ENCODE measurements at places on chromosomes 3 and 15.
A peak's percentile ranks its signal among the peaks of the same experiment; 100 is the strongest.

- peak; percentile 65 for DNase-seq
Observed at GRCh38 chr3:140736863-140737460, 59.1 kb downstream of the TRIM42 start.

- DNase-seq, result peak; percentile 32
Observed at GRCh38 chr3:11522398-11522715, 121.4 kb downstream of the VGLL4 start.

- no peak for DNase-seq
Observed at GRCh38 chr3:179174316-179174715, 26.2 kb downstream of the PIK3CA start.

DNA sequence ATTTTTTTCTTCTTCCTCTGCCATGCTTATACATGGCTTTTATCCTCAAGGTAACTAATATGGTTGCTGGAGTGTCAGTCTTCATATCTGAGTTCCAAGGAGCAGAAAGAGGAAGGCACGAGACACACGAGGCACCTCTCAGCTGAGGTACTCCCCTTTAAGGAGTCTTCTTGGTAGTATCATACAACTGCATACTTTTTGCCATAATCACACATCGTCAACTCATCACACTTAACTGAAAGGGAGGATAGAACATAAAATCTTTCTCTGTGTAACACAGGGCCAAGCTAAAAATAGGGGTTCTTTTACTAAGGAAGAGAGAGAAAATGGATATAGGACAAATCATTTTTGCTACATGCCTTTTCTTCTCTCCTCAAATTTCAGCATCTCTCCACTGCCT is 104.2 kb downstream of the OXSM start:
- DNase-seq, result no peak

- no peak for DNase-seq
Observed at GRCh38 chr15:31840849-31841476, 189.4 kb upstream of the CHRNA7 start.

DNA sequence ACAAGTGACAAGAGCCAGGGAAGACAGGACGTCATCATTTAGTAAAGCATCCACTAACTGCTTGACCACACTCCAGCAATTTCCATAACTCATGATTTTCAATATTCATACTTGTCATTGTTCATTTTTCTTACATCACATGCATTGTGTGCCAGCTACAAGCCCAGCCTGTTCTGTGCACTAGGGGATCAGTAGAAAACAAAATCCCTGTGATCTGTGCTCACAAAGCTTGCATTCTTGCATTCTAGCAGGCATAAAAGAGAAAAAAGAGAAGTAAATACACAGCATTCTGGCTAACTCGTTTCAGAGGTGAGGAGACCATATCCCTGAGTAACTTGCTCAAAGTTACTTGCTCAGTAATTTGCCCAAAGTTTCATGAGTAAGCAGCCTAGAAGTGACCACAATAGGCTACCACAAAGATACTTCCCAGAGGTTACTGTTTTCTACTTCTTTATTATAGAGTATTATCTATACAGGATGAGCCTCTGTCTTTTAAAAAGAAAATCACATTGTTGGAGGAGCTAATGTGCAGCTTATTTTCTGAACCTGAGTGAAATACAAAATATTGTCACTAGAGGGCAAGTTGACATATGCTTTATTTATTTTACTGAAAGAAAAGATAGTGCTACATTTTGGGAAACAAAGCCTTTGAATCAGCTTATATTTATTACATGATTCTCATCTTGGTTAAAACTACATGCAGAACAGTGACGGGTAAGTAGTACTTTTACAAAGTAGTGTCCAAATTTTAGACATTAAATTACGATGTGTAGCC is 701.4 kb upstream of the LMCD1 start:
- peak; percentile 2 for DNase-seq

DNA sequence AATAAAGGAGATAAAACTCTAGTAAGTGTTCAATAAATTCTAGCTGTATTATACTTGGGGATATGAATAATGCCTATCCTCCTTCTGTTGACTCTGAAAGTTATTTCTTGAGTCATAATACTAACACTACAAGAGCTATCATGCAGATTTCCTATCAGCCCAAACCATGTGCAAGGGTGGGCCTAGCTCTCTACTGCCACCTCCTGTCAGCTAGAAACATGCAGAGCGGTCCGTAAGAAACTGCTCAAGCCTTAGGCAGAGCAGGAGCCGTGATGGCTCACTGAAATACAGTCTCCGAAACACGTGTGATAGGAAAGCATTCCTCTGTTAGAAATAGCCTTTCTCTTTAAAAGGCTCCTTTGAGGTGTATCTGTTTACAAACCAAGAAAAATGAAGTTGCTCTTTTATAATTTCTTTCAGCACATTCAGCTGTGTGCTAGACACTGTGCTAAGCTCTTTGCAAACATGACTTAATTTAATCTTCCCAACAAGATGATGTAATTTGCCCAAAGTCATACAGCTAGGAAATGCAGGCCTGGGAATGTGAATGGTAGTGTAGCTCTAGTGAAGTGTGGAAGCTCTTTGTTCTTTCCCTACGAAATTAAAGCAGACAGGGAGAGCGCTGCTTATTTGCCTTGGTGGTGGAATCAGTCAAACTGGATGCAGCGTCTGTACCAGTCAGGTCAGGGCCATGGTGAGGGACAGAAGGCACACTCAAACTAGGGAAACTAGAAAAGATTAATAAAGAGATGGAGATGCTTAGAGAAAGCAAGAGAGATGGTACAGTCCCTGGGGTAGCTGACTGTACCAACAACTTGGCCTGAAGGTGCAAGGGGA is 43.1 kb downstream of the MTHFS start:
- peak; percentile 90 for DNase-seq

DNA sequence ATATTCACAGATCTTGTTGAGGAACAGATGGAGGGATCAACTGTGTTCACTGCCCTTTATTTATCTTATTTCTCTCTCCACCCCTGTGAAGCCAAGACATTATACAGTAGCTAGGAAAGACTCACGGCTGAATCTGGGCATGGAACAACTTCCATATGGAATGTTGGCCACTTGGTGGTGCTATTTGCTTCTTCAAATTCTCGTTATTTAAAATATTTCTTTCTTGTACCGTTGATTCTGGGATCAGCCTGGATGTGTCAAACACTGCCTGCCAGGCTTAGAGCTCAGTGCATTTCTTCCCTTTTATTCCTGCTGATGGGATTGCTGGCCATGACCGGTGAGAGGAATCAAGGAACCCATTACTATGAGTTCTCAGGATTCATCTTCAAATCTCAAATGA is 17.5 kb upstream of the GASK1A start:
- DNase-seq, result peak; percentile 69

DNA sequence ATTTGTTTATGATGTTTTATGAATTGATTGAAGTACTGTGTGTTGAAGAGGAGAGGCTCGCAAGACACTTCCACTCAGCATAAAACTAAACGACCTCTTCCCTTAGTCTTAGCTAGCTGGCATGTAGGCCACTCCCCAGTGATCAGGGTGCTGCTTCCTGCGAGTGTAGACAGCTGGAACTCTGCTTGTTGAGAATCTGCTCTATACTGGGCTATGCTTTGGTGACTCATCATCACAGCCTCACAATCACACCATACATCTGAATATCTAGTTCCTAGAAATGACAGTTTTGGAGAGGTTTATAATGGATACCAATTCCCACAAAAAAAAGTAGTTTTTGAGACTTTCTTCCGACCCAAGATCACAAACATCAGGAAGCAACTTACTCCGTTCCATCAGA is 1.5 kb upstream of the SLC24A5 start:
- DNase-seq, result no peak

DNA sequence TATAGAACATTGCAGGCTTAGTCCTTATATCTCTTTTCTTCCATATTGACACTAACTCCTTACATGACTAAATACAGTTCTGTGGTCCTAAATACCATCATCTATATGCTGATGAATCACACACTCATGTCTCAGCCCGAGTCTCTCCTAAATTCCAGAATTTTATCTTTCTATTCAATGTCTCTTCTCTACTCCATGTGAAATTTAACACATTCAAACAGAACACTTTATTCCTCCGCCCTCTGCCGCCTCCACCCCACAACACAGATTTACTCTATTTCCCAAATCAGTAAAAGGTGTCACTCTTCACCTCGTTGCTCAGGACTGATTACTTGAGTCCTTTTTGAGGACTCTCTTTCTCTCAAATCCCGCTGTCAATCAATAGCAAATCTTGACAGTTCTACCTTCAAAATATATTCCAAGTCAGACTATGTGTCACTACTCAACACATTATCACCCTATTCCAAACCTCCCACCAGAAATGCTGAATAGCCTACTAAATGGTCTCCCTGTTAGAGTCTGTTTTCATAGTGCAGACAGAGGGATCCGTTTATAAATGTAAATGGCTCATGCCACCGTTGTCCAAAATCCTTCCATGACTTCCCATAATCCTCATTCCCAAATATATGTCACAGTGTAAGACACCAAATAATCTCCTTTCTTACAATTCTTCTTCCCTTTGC is 230.3 kb downstream of the FGF12 start:
- DNase-seq, result no peak

DNA sequence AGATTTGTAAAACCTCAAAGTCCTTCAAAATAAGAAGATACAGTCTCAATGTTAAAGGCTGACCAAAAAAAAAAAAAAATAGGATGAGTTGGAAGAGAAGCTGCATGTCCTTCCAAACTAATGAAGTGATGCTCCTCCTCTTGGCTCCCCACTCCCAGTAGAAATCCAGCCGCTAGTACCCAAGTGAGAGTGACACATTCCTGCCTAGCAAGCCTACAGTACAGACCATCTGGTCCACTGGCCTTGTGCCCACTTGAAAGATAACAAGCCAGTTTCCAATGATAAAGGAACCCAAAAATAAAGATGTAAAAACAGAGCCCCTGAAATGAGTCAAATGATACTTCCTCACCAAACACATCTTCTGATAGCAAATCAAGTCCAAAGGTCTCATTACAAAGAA is 258.7 kb upstream of the NSMCE3 start:
- no peak for DNase-seq

- DNase-seq, result no peak
Observed at GRCh38 chr15:66779331-66780009, 77.4 kb downstream of the SMAD6 start.

DNA sequence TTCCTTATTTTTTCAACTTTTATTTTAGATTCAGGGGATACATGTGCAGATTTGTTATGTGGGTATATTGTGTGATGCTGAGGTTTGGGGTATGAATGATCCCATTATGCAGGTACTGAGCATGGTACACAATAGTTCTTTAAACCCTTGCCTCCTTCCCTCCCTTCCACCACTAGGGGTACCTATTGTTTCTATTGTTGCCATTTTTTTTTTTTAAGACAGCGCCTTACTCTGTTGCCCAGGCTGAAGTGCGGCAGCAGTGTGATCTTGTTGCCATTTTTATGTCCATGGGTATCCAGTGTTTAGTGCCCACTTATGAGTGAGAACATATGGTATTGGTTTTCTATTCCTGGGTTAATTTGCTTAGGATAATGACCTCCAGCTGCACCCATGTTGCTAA is 117.3 kb upstream of the FAM3D start:
- DNase-seq, result no peak

DNA sequence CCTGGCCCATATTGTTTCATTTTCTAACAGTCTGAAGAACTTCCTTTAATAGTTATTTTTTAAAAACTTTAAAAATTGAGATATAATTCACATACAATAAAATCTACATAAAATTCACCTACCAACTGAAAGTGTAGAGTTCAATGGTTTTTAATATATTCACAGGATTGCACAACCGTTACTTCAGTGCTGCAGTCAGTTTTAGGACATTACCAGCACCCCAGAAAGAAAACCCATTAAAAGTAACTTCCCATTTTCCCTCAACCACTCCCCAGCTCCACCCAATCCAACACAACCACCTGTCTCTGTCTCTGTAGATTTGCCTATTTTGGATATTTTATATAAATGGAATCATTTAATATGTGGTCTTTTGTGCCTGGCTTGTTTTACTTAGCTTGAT is 29.6 kb downstream of the MGA start:
- no peak for DNase-seq

- DNase-seq, result no peak
Observed at GRCh38 chr3:100647657-100648056, 38.3 kb downstream of the ADGRG7 start.

DNA sequence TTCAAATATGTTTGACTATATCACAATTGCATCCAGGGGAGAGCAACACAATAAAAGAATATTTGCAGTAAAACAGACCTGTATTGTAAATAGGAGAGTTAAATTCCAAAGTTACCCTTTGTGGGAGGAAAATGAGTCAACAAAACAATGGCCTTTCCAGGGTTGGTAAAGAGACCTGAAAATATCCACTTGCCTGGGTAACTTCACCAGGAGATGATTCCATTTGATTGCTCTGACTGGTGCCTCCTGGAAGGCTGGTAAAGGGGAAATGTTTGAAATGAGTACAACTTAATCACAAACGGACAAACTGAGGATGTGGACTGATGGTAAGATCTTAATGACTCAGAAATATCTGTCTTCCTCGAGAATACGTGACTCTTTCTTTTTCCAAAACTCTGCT is 43.6 kb upstream of the SRGAP3 start:
- no peak for DNase-seq

DNA sequence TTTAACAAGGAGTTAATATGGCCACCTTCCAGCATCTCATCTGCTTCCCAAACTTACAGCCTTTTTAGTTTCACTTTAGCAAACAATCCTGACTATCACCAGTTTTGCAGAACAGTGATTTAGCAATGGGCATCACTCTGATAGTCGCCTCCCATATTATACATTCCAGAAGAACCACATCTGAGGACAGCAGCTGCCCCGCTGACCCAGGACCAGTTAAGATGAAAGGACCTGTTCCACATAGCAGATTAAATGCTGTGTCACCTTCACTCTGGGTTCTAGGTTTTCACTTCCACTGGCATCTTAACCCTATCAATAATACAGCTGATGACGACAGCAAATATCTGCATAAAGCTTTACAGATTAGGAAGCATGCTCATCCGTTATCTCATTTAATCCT is 99.8 kb downstream of the TRIM69 start:
- DNase-seq, result no peak

- no peak for DNase-seq
Observed at GRCh38 chr3:51137715-51138114, 247.4 kb upstream of the MANF start.

- DNase-seq, result peak; percentile 94
Observed at GRCh38 chr3:57007521-57008460, 52.7 kb upstream of the SPATA12 start.

- peak; percentile 96 for DNase-seq
Observed at GRCh38 chr3:43153216-43154083, 47.6 kb upstream of the POMGNT2 start.

Data from fibroblast of mammary gland (primary cell).